T-helper 2 cell treated with Interferon-gamma antibody and Interleukin-4, amounts not matched to agents 5 μg/mL and 100 μg/mL, for 36 hours (primary cell): ENCODE measurements at places on chromosomes 2 and 18.

DNA sequence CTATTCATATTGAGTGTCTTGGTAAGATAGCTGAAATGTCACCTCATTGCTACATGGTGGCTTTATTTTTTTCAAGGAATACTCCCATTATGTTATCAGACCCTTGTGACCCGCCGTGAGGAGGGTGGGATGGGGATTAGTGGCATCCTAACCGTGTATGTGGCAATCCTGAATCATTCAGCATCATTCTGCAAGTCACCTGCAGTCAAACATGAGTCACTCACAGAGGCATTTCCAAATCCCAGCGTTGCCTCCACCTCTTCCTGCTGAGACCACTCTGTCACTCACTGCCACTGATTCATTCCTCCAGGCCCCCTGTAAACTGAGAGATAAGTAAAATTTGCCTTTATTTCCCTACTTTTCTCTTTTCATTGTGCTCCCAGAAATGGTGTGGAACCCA is 307.4 kb upstream of the KLHL29 start:
- no peaks in the 10 kb centered on the region for H3K36me3 ChIP-seq
- H3K27me3 ChIP-seq = no peaks in the 10 kb centered on the region
- no peak overlapping the region for H3K27ac ChIP-seq
- H3K4me1 ChIP-seq = no peaks in the 10 kb centered on the region
- H3K4me3 ChIP-seq = no peak overlapping the region

- H3K36me3 ChIP-seq = no peaks in the 10 kb centered on the region
- H3K27ac ChIP-seq = no peak overlapping the region
- no peak overlapping the region for H3K4me3 ChIP-seq
- no peak for DNase-seq
- H3K4me1 ChIP-seq = peaks cover 2% of the 10 kb centered on the region
These were observed 45.1 kb upstream of the HPCAL1 start for GRCh38 chr2:10257500-10258147.

DNA sequence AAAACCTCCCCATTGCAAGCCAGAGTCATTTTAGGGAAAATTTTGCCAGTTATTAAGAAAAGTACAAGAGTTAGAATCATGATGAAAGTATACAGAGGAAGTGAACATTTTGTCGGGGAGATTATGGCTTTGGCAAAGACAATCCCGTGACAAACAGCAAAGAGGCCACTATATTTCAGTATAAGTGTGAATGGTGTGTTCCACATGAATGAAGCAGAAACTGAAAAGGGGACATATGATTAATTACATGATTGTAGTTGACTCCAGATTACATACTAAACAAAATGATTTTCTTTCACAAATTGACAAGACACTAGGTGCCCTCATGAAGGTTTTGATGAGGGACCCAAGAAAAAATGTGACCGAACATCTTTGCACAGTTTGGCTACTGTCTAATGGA is 42.0 kb downstream of the SP140 start:
- peak overlapping the region; percentile 2 for H3K4me3 ChIP-seq
- H3K4me1 ChIP-seq = peaks cover 52% of the 10 kb centered on the region
- DNase-seq = no peak
- H3K27me3 ChIP-seq = no peaks in the 10 kb centered on the region

- peaks cover 67% of the 10 kb centered on the region for H3K4me1 ChIP-seq
- H3K36me3 ChIP-seq = peaks cover 13% of the 10 kb centered on the region
- H3K4me3 ChIP-seq = no peak overlapping the region
- no peak overlapping the region for H3K27ac ChIP-seq
- H3K27me3 ChIP-seq = no peaks in the 10 kb centered on the region
- no peak for DNase-seq
These were observed 2.5 kb upstream of the TET3 start for GRCh38 chr2:73982140-73982617.

- H3K27me3 ChIP-seq = no peaks in the 10 kb centered on the region
- H3K4me3 ChIP-seq = no peak overlapping the region
- H3K4me1 ChIP-seq = no peaks in the 10 kb centered on the region
- H3K27ac ChIP-seq = no peak overlapping the region
- no peaks in the 10 kb centered on the region for H3K36me3 ChIP-seq
These were observed 428.8 kb upstream of the FIGN start for GRCh38 chr2:164164602-164165001.

GRCh38 chr2:80461505-80462197 is 157.1 kb upstream of the LRRTM1 start:
- no peaks in the 10 kb centered on the region for H3K27me3 ChIP-seq
- no peaks in the 10 kb centered on the region for H3K4me1 ChIP-seq
- H3K27ac ChIP-seq = no peak overlapping the region
- H3K4me3 ChIP-seq = no peak overlapping the region
- no peak for DNase-seq

DNA sequence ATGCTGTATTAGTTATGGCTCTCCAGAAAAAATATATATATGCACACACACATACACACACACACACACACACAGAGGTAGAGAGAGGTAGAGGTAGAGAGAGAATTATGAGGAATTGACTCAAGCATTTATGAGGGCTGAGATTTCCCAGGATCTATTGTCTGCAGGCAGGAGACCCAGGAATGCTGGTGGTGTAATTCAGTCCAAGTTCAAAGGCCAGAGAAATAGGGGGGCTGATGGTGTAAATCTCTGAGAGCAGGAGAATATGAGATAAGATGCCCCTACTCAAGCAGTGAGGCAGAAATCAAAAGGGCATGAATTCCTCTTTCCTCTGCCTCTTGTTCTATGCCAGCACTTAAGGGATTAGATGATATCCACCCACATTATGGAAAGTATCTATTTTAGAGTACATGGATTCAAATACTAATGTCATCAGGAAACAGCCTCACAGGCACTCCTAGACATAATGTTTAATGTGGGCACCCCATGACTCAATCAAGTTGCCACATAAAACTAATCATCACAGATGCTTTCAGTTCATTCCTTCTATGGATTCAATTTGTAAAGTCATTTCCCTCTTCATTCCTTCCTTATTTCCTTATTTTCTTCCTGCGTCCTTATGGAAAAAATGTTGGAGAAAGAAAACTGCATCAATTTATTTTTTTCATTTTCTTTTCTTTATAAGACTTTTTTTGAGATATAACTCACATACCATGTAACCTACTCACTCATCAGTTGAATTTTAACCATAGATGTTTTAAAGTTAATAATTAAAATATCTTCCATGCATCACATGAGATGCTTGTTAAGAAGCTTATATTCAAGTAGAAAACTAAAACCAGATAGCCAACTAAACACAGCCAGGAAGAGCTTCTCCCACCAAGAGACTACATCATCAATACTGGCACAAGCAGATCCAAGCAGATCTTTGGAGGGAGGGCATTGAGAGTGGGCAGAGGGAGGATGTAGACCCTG is 406.2 kb downstream of the MBD2 start:
- no peaks in the 10 kb centered on the region for H3K27me3 ChIP-seq
- DNase-seq = no peak
- no peak overlapping the region for H3K27ac ChIP-seq
- no peaks in the 10 kb centered on the region for H3K36me3 ChIP-seq
- no peak overlapping the region for H3K4me3 ChIP-seq

DNA sequence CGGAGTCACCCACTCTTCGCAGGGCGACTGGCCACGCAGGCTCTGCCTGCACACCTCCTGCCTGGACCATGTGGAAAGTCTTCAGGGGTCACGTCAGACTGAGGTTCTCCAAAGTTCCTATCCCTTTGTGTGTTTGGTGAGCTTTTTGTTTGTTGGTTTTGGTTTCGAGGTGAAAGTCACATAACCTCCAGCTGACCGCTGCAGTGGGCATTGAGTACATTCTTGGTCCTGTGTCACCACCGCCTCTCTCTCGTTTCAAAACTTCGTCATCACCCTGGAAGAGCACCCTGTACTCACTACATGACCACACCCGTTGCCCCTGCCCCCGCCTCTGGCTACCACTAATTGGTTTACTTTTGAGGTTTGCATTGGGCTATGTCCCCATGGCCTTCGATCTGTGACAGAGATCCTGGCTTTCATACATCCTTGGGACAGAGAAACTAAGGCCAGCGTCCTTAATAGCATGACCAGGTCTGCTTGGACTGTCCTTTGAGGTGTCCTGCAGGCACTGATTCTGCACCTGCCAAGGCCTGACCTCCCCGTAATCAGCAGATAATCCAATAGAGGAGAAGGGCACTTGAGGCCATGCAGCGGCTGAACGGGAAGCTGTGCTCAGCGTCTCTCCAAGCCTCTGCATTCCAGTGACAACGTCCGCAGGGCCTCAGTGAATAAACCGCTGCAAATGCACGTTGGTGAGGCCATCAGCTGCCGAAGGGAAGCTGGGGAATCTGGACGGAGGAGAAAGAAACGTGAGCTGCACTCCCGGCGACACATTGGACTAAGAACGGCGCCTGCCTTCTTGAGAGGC is 46.8 kb downstream of the SH3BP4 start:
- no peak overlapping the region for H3K27ac ChIP-seq
- H3K36me3 ChIP-seq = no peaks in the 10 kb centered on the region
- no peaks in the 10 kb centered on the region for H3K4me1 ChIP-seq
- no peak overlapping the region for H3K4me3 ChIP-seq

DNA sequence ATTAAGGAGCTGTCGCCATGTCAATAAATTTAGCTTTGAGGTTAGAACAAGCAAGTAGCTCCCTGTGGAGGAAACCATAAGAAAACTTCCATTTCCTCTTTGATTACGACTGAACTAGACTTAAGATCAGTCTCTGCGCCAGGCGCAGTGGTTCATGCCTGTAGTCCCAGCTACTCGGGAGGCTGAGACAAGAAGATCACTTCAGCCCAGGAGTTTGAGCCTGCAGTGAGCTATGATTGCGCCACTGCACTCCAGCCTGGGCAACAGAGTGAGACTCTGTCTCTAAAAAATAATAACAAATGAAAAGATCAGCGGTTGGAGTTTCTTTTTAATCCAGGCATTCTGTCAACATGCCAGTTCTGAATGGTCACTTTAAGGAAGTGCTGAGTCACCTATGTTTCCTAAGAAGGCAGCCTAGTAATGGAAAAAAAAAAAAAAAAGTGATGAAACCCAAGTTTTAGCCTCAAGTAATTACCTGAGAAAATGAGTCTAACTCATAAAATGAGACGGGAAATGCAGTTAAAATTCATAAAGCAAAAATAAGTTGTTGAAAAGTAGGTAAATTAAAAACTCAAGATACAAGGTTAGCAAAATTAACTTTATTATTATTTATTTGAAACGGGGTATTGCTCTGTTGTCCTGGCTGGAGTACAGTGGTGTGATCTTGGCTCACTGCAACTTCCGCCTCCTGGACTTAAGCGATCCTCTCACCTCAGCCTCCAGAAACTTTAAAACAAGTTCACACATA is 10.2 kb downstream of the C18orf32 start:
- H3K4me3 ChIP-seq = no peak overlapping the region
- peaks cover 12% of the 10 kb centered on the region for H3K4me1 ChIP-seq
- peak overlapping the region; percentile 20 for H3K27ac ChIP-seq
- no peak for DNase-seq

- H3K27ac ChIP-seq = peak overlapping the region; percentile 7
- peaks cover 13% of the 10 kb centered on the region for H3K4me1 ChIP-seq
- H3K27me3 ChIP-seq = no peaks in the 10 kb centered on the region
- H3K4me3 ChIP-seq = no peak overlapping the region
- DNase-seq = no peak
These were observed 76.1 kb downstream of the SP100 start for GRCh38 chr2:230492107-230492506.

DNA sequence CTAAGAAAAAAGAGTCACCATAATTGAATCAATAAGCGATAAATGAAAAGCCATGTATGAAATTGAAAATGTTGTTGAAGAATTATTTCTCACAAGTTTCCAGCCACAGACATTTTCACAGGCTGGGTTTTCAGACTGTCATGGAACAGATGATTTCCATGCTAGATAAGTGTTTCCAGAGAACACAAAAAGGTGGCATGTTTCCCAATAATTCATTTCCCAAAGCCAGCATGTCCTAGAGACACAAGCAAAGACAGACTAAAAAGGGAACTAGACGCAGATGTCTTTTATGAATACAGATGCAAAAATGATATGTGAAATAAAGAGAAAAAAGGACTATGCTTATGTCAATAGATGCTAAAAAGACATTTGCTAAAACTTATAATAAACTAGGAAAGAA is 255.1 kb downstream of the EIPR1 start:
- no peak overlapping the region for H3K4me3 ChIP-seq

- H3K4me3 ChIP-seq = no peak overlapping the region
- H3K27me3 ChIP-seq = peaks cover 13% of the 10 kb centered on the region
- H3K4me1 ChIP-seq = no peaks in the 10 kb centered on the region
- DNase-seq = no peak
- H3K27ac ChIP-seq = no peak overlapping the region
These were observed 65.6 kb downstream of the NOL4 start for GRCh38 chr18:34158881-34159690.

DNA sequence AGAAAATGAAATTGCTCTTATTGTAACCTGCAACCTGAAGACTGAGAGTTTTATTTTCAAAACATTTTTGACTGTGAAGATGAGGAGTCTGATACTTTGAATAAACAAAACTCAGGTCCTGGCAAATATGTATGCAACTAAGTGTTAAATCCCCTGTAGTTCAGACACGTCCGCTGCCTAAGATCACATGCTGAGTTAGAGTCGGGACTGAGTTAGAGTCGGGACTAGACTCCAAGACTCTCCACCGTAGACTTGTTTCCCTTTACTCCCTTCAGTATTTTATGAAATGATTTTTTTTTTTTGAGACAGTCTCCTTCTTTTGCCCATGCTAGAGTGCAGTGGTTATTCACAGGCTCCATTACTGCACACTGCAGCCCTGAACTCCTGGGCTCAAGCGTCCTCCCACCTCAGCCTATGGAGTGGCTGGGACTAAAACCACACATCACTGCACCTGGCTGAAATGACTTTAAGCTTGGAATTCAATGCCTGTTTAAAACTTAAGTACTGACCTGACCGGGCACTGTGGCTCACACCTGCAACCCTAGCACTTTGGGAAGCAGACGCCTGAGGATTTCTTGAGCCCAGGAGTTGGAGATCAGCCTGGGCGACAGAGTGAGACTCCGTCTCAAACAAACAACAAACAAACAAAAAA is 28.0 kb upstream of the PMAIP1 start:
- H3K4me1 ChIP-seq = peaks cover 28% of the 10 kb centered on the region
- no peak for DNase-seq
- no peak overlapping the region for H3K4me3 ChIP-seq
- H3K27ac ChIP-seq = no peak overlapping the region
- H3K27me3 ChIP-seq = peaks cover 11% of the 10 kb centered on the region

GRCh38 chr2:39164089-39164488 is 43.2 kb upstream of the SOS1 start:
- H3K4me3 ChIP-seq = no peak overlapping the region
- DNase-seq = no peak
- H3K27me3 ChIP-seq = peaks cover 4% of the 10 kb centered on the region

- no peak for DNase-seq
- H3K27ac ChIP-seq = no peak overlapping the region
- H3K4me1 ChIP-seq = no peaks in the 10 kb centered on the region
- H3K36me3 ChIP-seq = no peaks in the 10 kb centered on the region
- H3K4me3 ChIP-seq = no peak overlapping the region
These were observed 45.1 kb downstream of the AGAP1 start for GRCh38 chr2:235538981-235539380.

DNA sequence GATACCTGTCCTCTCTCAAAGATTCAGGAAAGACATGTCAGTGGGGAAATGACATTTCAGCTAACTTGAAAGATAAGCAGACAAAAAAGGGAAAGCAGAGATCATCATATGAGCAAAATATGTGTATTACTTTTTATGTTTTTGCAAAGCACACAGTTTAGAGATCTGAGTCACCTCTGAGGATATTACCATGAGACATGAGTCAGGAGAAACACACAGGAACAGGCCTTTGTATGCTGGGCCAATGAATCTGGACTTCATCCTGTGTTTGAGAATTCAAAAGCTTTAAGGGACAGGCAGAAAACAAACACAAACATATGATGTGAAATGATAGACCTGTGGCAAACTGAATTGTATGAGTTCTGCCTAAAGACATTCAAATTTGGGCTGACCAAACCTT is 306.0 kb upstream of the EPC2 start:
- DNase-seq = no peak
- no peak overlapping the region for H3K27ac ChIP-seq
- no peaks in the 10 kb centered on the region for H3K27me3 ChIP-seq
- H3K36me3 ChIP-seq = peaks cover 7% of the 10 kb centered on the region
